ENCODE measurements at places on chromosomes 7 and 10. TPM values are rescaled to one million over a fixed set of nuclear protein-coding genes. Genes with fewer than 3 reads are reported as not detected.

Gene OR2A42
- total RNA-seq, result not detected

Gene HOXA2
- 1.3 TPM for total RNA-seq

Gene MRLN
- total RNA-seq, result not detected

Gene WAPL
- 47.3 TPM for total RNA-seq

All from smooth muscle cell of trachea (primary cell).